ENCODE measurements at places on chromosomes 1 and 21. TPM values are rescaled to one million over a fixed set of nuclear protein-coding genes. Genes with fewer than 3 reads are reported as not detected.

- no peak overlapping the region for H3K4me3 ChIP-seq
- no peaks in the 10 kb centered on the region for H3K36me3 ChIP-seq
- H3K27ac ChIP-seq: no peak overlapping the region
- no peaks in the 10 kb centered on the region for H3K27me3 ChIP-seq
- H3K4me1 ChIP-seq: peaks cover 10% of the 10 kb centered on the region
Measured at GRCh38 chr1:30774550-30775432, 17.2 kb upstream of the LAPTM5 start.

- H3K27ac ChIP-seq: peak overlapping the region; percentile 8
- no peaks in the 10 kb centered on the region for H3K36me3 ChIP-seq
- DNase-seq: no peak
- peak overlapping the region; percentile 23 for H3K4me3 ChIP-seq
- H3K4me1 ChIP-seq: peaks cover 17% of the 10 kb centered on the region
Measured at GRCh38 chr1:114218361-114219171, 64.9 kb upstream of the SYT6 start.

GRCh38 chr1:172630868-172631267 is 28.0 kb upstream of the FASLG start:
- H3K4me1 ChIP-seq: no peaks in the 10 kb centered on the region
- no peak overlapping the region for H3K4me3 ChIP-seq
- no peaks in the 10 kb centered on the region for H3K36me3 ChIP-seq
- H3K27ac ChIP-seq: no peak overlapping the region
- H3K27me3 ChIP-seq: no peaks in the 10 kb centered on the region

GRCh38 chr1:9207715-9208114 is 26.9 kb upstream of the H6PD start:
- DNase-seq: no peak
- H3K27ac ChIP-seq: no peak overlapping the region
- H3K27me3 ChIP-seq: no peaks in the 10 kb centered on the region
- H3K4me1 ChIP-seq: peaks cover under 1% of the 10 kb centered on the region
- no peaks in the 10 kb centered on the region for H3K36me3 ChIP-seq
- H3K4me3 ChIP-seq: no peak overlapping the region

- no peak overlapping the region for H3K27ac ChIP-seq
- no peak overlapping the region for H3K4me3 ChIP-seq
- no peak for DNase-seq
- no peaks in the 10 kb centered on the region for H3K4me1 ChIP-seq
- no peaks in the 10 kb centered on the region for H3K36me3 ChIP-seq
- H3K27me3 ChIP-seq: no peaks in the 10 kb centered on the region
Measured at GRCh38 chr21:21996891-21997290, 998.7 kb downstream of the NCAM2 start.

The VANGL1 gene
- 8.1 TPM for total RNA-seq
